ENCODE measurements at places on chromosomes 12 and 14.

GRCh38 chr14:95533822-95534221 is 1.0 kb upstream of the GLRX5 start:
- DNase-seq, result no peak

DNA sequence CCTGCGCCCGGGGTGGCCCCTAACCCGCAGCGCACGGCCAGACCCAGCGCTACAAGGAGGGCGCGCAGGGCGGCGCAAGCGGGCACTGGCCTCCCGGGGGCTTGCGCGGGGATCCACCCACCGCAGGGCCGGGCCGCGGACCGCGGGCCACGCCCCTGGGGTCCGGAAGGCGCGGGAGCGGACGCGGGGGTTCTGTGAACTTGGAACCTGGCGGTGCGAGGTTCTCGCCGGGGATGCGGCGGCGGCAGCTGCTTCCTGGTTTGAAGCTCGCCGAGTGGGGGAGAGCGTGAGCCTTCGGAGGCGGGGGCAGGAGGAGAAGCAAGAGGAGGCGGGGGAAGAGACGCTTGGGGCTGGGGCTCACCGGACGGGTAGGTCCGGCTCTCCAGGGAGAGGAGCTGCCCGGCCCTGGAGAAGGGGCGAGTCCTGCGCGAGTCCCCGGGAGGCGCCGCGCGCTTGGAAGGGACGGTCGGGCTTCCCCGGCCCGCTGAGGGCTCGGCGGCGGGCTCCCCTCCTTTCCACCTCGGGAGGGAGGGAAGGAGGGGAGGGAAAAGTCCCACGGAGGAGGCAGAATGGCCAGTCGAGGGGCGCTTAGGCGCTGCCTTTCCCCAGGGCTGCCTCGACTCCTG is at the start of gene PRKCH:
PRKCH (plus strand) TSS at position 195 of the 626 bp plus-strand sequence. CDS start 523 bp downstream, outside the sequence.
- peak; percentile 89 for DNase-seq

- no peak for DNase-seq
Observed at GRCh38 chr12:30025317-30025716, 241.6 kb upstream of the TMTC1 start.

DNA sequence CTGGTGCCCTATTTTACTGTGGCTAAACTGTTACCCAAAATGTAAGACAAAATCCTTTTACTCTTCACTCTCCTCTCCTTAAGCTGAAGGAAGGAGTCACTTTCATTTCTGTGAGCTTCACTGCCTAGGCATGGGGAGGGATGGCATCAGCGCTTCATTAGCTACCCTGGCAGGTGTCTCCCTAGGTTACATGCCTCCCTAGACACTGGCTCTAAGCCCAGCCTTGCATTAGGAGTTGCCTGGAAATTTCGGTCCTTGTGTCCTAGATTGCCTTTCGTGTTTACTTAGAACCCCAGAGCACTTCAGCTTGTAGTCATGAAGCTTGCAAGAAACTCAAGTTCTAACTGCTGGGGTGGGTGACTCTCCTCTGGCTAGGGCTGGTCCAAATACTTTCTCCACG is 520.5 kb upstream of the STXBP6 start:
- DNase-seq, result no peak

GRCh38 chr12:56687223-56688128 is 608 bp downstream of the PTGES3 start:
- peak; percentile 41 for DNase-seq

- DNase-seq, result no peak
Observed at GRCh38 chr14:56199982-56200577, 81.9 kb downstream of the PELI2 start.

GRCh38 chr14:53144244-53144643 is 8.9 kb downstream of the DDHD1 start:
- DNase-seq, result no peak

DNA sequence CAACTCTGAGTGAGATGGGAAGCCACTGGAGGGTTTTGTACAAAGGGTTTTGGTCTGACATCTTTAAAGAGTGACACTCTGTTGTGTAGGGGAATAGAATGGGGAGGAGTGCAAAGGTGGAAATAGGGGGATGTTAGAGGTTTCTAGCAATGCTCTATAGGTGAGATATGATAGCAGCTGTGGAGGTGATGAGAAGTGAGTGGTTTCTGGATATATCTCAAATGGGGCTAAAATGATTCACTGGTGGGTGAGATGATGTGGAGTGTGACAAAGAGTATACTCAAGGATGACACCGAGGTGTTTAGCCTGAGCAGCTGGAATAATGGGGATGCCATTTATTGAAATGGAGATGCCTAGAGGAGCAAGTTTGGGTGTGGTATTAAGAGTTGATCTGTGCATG is 426.4 kb downstream of the PCNX1 start:
- DNase-seq, result no peak

- no peak for DNase-seq
Observed at GRCh38 chr12:24966951-24967564, 18.2 kb upstream of the BCAT1 start.

DNA sequence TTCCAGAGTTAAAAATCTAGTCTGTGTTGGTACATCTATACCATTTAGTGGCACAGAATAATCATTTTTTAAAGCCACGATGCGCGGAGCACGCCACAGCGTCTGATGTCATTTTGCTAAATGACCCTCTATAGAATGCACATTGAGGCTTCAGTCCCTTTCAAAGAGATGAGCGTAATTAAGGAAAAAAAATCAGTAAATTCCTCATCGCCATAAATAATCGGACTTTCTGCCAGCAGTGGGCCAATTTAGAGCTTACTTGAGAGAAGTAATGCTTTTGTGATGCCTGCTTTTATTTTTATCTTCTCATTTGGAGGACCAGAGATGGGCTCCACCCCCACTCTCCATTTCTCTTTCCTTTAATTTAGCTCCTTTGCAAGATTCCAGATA is 4.0 kb downstream of the ASCL1 start:
- DNase-seq, result no peak

DNA sequence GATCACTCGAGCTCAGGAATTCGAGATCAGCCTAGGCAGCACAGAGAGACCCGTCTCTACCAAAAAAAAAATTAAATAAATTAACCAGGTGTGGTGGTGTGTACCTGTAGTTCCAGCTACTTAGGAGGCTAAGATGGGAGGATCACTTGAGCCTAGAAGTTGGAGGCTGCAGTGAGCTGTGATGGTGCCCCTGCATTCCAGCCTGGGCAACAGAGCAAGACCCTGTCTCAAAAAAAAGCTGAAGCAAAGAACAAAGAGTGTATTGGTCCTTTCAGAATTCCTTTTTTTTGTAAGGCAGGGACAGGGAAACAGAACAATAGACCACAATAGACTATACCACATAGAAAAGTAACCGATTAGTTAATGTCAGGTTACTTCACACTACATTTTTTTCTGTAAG is 47.4 kb downstream of the MARK3 start:
- no peak for DNase-seq

GRCh38 chr12:15522574-15523187 is 200.4 kb downstream of the PTPRO start:
- DNase-seq, result no peak

DNA sequence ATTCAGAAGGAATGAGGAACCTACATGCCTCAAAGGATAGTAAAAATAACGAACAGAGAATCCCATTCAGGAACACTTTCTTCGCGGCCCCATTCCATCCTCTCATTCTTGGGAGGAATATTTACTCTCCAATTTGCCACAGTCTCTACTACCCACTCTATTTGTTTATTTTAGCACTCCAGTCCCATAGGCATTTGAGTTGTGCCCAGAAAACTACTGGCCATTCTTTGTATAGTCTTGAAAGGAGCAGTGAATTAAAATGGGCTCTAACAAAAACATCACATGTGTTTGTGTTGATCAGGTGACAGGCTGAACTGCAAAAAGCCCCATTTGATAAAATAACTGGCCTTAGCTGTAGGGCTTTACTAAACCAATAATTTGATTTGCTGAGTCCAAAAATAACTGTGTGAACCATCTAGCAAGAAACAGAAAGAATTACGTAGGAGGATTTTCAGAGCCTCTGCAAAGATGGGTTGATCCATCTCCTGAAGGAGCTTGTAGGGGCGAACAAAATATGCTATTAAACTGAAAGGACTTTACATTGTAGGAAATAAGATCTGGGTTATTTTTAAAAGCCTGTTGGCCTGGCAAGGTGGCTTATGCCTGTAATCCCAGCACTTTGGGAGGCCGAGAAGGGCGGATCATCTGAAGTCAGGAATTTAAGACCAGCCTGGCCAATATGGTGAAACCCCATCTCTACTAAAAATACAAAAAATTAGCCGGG is 142.3 kb upstream of the CPNE8 start:
- no peak for DNase-seq

DNA sequence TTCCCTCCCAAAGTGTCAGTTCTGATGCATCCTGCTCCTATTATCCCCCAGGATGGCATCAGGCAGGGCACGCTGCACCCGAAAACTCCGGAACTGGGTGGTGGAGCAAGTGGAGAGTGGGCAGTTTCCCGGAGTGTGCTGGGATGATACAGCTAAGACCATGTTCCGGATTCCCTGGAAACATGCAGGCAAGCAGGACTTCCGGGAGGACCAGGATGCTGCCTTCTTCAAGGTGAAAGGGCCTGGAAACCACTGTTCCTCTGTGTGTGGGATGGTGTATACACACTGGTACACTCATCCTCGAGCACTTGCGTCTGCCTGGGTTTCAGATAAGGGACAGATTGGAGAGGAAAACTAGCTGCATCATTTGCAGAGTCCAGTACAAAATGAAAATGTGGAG is 1.0 kb downstream of the IRF9 start:
- DNase-seq, result no peak

DNA sequence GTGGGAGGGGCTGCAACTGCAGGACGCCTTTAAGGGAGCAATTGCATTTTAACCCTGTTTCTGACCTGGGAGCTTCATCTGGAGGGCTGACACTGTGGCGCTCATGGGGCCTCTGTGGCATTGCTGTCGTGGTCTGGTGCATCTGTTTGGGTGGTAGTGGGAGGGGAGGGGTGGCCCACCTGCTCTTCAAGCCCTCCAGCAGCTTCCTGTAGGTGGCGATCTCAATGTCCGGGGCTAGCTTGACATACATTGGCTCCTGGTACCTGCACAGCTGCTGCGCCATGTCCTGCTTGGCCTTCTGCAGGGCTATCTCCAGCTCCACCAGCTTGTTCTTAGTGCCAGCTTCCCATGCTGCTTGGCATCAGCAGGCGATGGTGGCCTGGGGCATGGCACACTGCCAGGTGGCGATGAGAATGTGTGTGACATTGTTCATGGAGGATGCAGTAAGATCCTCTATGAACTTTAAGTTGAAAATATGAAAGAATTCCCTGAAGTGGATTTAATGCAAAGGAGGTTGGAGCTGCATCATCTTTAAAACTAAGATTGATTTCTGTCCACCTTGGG is 7.7 kb upstream of the KRT82 start:
- no peak for DNase-seq

DNA sequence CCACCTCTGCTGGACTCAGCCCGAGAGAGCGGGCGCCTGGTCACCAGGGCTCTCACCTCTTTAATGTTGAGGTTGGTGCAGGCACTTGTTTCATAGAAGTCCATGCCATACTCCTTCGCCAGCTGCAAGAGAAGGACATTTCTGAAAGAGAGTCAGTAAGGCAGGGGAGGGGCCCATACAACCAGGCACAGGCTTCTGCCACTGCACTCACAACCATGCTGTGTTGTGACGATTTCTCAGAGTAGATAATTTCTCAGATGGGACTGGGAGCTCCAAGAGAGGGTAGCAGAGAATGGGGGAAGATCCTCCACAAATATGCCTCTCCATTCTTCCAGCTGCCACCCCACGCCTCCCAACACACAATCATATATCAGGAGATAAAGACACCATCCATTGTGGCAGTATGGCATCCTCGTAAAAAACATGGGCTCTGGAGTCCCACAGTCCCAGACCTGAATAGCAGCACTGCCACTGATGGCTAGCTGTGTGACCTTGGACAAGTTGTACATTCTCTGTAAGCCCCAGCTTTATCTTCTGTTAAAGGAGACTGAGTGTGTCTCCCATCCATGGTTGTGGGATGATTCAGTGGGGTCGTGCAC is 6.2 kb upstream of the GPX2 start:
- no peak for DNase-seq

DNA sequence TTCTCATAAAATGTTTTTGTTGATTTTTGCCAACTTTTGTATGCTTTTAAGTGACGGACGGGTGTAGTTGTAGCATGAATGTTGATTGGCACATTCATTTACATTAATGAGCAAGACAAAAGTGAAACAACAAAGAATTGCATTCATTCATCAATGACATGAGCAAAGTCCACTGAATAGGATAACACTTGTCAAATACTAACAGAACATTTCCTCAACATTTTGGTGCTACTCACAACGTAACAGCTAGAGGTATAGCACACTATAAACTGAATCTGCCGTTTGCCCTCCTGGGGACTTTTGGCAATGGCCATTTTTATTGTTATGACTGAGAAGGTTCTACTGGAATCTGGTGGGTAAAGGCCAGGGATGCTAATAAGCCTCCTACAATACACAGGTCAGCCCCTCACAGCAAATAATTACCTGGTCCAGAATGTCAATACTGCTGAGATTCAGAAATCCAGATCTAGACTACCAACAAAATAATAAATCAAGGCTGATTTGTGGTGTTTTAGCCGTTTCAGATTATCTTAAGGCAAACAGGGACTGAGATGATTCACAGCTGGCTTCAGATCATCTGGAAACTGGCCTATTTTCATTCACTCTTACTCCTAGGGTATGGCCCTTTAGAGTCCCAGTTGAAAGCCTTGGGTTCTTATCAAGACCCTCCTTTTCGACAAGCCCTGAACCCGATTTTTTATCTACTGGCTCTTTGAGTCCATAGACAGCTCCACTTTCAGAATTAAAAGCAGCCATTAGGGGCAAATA is 22.5 kb upstream of the CDKN3 start:
- no peak for DNase-seq

GRCh38 chr12:57603815-57604453 is 690 bp upstream of the DTX3 start:
- no peak for DNase-seq

GRCh38 chr14:60984196-60984595 is 3.2 kb downstream of the SLC38A6 start:
- no peak for DNase-seq

GRCh38 chr12:124248941-124249825 is 45.7 kb upstream of the RFLNA start:
- DNase-seq, result no peak

GRCh38 chr14:53147208-53147607 is 5.9 kb downstream of the DDHD1 start:
- DNase-seq, result no peak

DNA sequence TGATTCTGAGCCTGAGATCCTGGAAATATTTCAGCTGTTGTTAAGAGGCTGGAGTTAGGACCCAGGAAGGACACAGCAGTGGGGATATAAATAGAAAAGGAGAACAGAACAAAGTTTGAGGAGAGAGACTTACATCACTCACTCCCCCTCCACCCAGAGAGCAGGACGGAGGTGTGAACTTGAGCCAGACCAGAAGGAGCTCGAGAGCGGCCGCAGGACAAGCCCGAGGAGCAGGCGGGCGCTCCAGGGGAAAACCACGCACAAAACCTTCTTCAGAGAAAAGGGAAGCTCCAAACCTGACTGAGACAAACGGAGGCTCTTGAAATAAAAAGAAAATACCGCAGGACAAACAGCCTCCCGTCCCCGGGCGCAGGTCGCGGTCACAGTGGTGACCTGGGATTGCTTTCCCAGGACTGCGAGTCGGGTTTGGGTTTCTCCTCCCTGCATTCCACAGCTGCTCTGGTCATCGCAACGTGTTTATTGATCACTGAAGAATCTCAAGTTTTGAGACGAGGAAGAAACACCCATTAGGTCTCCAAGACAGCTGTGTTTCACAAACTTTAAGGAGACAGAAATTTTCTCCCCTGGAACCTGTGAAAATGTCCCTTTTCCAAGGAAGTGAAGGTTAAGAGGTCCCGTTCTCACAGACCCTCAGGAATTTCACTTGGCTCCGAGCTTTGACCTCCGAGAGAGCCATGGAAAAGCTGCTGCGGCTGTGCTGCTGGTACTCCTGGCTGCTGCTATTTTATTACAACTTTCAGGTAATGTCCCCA is at the start of gene ADGRD1:
ADGRD1 (plus strand) TSS at position 137 of the 773 bp plus-strand sequence; CDS start at position 696, 559 bp downstream.
- DNase-seq, result no peak

Measured in immature natural killer cell (primary cell).